Stimulated activated CD8-positive, alpha-beta memory T cell treated with anti-CD3 and anti-CD28 coated beads, Interleukin-7, amount 100 ng/mL, for 1 hour (primary cell): ENCODE measurements at places on chromosomes 5 and 9.

GRCh38 chr9:93116072-93116961 is 17.7 kb downstream of the NINJ1 start:
- no peak for DNase-seq

- DNase-seq = no peak
These were observed 7.1 kb downstream of the ZFP2 start for GRCh38 chr5:178902849-178903248.

- no peak for DNase-seq
These were observed 15.7 kb upstream of the OR13C8 start for GRCh38 chr9:104553261-104553660.

DNA sequence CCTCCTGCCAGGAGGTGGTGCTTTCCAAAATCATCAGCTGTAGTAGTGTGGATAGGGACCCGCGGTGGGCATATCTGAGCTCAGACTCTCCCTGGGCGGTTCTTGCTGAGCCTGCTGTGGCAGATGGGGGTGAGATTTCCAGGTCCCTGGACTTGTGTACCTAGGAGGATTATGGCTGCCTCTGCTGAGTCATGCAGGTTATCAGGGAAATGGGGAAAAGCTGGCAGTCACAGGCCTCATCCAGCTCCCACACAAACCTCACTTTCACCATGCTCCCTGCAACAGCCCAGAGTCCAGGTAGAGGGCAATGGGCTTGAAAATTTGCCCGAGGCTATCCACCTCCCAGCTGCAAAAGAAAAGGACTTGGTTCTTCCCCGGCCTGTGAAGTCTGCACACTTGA is 23.4 kb upstream of the MAMDC2 start:
- DNase-seq = no peak

DNA sequence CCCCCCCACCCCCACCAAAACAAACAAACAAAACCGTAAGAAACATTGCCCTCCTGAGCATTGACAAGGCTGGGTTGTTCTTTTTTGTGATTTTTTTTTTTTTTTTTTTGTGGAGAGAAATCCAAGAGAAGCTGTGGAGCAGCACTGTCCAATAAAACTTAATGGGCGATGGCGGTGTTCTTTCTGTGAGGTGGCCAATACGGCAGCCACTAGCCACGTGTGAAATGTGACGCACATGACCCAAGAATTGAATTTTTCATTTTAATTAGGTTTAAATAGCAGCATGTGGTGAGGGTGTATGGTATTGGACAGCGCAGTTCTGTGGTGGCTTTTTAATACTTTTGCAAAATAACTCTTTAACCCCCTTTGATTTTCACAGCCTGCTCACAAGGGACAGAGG is 251.1 kb downstream of the PDZD2 start:
- DNase-seq = no peak

- no peak for DNase-seq
These were observed 23.0 kb downstream of the FGF18 start for GRCh38 chr5:171442287-171443042.

DNA sequence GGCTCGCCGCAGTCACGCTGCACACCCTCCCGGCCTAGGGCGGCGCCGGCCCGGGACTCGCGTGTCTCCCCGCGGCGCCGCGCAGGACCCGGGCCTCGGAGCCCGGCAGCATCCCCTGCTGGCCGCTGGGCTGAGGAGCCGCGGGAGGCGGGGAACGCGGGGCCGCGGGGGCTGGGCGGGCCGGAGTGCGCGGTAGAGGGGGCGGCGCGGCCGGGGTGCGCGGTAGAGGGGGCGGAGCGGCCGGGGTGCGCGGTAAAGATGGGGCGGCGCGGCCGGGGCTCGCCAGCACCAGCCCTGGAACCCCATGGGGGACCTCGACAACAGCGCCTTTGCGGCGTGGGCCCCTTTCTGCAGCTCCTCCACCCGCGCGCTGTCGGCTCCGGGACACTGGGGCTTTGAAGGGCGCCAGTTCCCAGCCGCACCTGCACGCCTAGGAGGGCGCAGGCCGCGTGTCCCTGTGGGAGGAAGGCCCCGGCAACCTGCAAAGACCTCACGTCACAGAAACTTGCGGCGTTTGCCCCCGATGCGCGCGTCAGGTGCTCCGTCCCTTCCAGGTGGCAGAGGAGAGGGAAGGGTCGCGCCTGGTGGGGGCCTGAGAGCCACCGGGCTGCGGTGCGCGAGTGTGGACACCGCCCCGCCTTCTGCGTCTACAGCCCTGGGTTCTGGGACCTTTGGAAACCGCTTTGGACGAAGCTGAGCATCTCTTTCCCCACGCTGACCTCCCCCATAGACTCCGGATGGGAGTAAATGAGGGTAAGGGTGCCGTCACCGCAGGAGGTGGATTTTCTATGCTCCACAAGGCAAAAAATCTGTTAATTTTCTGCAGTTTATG is 49.6 kb downstream of the NSUN2 start:
- DNase-seq = no peak

- no peak for DNase-seq
These were observed 141.2 kb downstream of the LURAP1L start for GRCh38 chr9:12916042-12916441.

DNA sequence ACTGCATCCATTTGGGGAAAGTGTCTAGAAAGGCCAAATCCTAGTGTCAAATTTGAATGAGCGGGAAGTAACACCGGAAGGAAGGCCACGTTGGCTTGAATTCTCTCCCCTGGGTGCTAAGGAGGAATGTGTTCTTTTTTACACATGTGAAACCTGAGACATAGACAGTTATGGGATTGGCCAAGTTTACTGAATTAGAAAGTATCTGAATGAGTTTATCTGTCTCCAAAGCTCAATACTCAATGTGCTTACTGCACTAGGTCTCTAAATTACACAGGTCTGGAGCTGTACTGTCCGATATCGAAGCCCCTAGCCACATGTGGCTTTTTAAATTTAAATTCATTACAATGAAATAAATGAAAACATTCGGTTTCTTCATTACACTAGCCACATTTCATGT is 6.0 kb downstream of the DMRT1 start:
- no peak for DNase-seq

DNA sequence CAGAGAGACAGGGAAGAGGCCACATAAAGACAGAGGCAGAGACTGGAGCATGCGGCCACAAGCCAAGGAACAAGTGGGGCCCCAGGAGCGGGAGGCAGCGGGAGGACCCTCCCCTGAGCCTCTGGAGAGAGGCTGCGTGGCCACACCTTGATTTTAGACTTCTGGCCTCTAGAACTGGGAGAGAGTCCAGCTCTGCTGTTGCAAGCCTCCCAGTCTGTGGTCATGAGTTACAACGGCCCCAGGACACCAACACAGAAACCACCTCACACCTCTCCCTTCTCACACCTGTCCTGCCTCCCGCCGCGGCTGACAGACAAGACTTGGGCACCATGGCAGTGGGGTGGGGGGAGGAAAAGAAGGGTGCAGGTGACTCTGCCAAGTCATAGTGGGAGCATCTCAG is 2.2 kb downstream of the INPP5E start:
- no peak for DNase-seq

- no peak for DNase-seq
These were observed 106.7 kb upstream of the SLC28A3 start for GRCh38 chr9:84447305-84447704.

- no peak for DNase-seq
These were observed 19.1 kb downstream of the TLN1 start for GRCh38 chr9:35712762-35713400.

- DNase-seq = no peak
These were observed 426.3 kb downstream of the CETN3 start for GRCh38 chr5:89983216-89983615.

GRCh38 chr5:119367502-119368237 is 11.9 kb downstream of the TNFAIP8 start:
- no peak for DNase-seq

- DNase-seq = no peak
These were observed 202.6 kb downstream of the NR3C1 start for GRCh38 chr5:143200781-143201398.

DNA sequence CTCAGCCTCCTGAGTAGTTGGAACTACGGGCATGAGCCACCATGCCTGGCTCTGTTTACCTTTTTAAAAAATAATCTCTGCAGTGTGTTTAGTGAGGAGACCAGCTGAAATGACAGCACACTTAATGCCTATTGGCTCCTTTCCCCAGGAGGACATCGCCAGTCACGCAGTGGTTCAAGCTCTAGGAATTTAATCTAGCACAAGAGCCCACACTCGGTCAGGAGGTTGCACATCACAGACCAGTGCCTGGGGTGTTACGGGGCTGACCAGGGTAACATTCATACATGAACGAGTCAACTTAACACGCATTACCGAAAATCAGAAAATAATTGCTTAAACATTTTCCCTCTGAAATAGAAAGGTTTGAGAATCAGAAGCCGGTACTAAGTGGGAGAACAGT is 217.0 kb downstream of the GOLPH3 start:
- DNase-seq = no peak

DNA sequence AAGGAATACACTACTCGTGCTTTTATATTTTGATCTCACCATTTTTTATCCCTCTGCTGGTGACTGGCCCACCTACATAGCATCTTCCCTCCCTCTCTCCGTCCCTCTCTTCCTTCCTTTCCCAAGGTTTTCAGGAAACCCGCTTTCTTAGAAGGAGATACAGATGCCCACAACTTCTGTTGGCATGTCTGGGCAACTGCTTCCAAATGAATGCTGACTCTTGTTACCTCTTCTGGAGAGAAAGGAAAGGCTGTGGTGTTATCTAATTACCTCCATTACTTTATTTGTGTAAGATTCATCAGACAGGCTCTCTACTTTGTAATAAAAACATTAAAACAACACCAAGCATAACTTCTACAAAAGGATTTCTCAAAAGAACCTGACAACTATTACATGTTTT is 20.2 kb downstream of the FANCC start:
- DNase-seq = no peak

- DNase-seq = no peak
These were observed 41.9 kb downstream of the VAV2 start for GRCh38 chr9:133950192-133950591.

- no peak for DNase-seq
These were observed 146.4 kb upstream of the MAP3K1 start for GRCh38 chr5:56668996-56669395.

GRCh38 chr9:78044189-78044588 is 12.6 kb upstream of the GNAQ start:
- DNase-seq = no peak

DNA sequence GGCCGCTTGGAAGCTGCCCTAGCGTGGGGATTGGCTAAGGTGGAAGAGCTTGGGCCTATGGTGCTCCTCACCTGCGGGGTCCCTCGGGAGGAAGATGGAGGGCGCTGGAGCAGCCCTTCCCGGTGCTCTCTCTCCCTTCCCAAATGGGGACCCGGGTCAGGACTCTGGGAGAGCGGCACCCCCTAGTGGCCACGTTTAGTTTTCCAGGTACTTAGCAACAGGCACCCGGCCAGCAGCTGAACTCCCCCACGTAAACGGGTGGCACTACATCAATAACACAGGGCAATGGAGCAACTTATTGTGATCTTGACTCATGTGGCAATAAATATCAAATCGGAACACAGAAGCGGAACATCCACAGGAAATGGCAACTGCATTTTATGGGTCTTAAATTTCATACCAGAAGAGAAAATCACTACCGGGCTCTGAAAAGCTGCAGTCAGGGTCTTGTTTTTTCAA is 316.6 kb downstream of the AGTPBP1 start:
- peak; percentile 6 for DNase-seq

- DNase-seq = no peak
These were observed 31.8 kb downstream of the AK8 start for GRCh38 chr9:132846109-132846917.

- DNase-seq = no peak
These were observed 600.4 kb downstream of the EBF1 start for GRCh38 chr5:158499075-158499891.

- no peak for DNase-seq
These were observed 13.4 kb downstream of the POMT1 start for GRCh38 chr9:131516100-131516499.

GRCh38 chr9:124260769-124261603 is 3.2 kb downstream of the NEK6 start:
- no peak for DNase-seq

GRCh38 chr5:62385816-62386400 is 17.8 kb downstream of the DIMT1 start:
- DNase-seq = no peak

GRCh38 chr5:138898742-138899141 is 23.6 kb upstream of the LRRTM2 start:
- no peak for DNase-seq

- no peak for DNase-seq
These were observed 310.7 kb downstream of the HCN1 start for GRCh38 chr5:45385321-45386058.

DNA sequence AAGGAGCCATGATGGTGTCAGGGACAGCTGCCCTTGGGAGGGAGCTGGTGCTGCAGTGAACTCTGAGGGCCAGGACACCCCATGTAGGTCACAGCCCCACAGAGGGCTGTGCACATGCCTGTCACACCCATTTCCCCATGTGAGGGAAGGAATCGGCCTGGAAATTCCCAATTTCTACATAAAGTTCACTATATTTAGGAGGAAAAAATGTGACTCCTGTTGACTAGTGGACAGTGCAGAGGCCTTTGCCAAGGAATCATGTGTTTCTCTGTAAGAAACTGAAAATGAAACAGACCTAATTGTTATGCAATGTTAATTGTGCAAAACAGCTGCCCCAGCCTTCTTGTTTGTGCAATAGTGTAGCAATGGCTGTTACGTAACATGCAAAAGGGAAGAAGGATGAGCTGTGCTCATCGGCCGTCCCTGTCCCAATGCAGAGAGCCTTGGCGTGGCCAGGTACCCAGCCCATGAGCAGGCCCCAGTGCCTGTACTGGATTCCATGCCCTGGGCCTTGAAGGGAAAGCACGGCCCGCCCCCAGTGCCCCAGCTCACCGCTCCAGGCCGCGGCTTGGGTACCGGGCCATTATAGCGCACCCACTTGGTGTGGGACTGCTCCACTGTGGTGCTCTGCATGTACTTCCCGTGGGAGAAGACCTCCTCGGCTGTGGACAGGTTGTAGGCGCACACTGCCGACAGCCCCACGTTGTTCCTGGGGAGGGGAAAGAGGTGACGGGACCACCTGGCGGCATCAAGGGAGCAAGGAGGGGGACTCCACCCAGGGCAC is 70.0 kb downstream of the SECISBP2 start:
- DNase-seq = no peak

DNA sequence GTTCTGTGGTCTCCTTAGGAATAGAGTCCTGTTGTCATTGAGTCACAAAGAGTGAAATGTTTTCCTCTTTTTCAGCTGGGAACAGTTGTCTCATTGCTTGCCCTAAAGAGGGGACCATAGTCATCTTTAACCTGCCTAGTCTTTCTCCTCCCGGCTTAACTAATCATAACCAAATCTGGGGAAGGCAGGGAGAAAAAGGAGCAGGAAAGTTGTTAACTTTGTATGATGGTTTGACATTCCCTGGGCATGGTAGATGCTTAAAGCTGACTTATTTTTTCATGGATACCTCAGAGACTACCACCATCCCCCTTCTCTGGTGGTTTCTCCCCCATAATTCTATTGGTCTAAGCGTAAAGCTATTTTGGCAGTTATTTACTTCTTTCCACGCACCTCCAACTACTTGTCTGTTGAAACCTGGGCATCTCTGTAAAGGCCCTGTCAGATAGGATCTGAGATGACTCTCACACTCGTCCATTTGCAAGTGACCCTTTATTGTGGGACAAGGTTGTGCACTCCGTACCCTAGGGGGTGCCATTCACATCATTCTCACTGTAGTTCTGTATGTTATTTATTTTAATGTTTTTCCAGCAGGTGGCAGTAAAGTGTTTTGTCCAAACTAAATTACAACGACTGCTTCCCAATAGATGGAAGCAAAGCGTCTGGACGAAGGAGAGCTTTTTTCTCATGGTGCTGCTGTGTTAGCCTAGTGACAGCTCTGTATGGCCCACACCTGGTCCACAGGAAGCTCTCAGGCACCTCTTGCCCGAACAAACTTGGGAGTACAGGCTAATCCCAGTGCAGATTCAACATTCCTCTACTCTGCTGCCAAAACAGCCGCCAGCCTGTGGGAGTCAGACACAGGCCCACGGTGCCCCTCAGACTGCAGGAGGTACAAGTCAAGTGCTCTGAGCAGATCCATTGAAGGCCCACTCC is 3.0 kb upstream of the FAM13B start:
- peak; percentile 16 for DNase-seq
